CD4-positive, alpha-beta T cell treated with Interferon gamma for 1 hour (primary cell): ENCODE measurements at places on chromosomes 2 and 18.

- DNase-seq, result no peak
Observed at GRCh38 chr2:146666340-146666739, 1178.5 kb upstream of the ACVR2A start.

DNA sequence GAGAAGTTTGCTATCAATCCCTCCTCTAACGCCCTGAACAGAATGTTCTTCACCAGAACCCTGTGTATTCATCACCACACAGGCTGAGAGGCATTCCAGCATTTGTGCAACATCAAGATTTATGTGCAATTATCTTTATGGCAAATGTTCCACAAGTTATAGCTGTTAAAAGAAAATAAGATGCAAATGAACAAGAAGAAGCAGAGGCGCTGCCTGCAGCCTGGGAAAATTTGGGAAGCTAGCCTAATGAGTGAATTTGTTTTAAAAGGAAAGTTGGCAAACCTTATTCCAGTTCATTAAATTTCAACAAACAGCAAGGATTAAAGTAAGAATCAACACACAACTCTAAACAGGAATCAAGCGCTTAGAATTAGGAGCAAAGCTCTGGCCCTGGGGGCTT, 5.3 kb downstream of the TPO start:
- DNase-seq, result no peak

DNA sequence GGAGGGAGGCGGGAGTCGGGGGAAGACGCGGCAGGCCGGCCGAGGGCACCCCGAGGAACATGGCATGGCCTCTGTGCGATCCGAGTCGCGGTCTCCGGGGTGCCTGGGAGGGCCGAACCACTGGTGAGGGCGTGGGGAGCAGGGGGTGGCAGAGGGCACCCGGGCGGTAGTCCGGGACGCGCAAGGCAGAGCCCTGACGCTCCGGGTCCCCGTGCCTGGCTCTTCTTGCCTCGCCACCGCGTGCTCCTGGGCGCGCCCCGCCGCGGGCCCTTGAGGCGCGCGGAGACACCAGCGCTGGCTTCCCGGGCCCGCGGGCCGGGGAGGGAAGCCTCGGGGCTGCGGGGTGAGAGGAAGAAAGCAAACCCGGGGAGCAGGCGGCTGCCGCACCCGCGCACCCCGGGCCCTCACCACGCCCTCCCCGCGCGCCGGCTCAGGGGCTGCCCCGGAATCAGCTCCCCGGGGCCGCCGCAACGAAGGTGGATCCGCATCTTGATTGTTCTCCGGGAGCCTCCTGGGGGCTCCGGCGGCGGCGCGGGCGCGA, 4.3 kb downstream of the SOX11 start:
- no peak for DNase-seq

DNA sequence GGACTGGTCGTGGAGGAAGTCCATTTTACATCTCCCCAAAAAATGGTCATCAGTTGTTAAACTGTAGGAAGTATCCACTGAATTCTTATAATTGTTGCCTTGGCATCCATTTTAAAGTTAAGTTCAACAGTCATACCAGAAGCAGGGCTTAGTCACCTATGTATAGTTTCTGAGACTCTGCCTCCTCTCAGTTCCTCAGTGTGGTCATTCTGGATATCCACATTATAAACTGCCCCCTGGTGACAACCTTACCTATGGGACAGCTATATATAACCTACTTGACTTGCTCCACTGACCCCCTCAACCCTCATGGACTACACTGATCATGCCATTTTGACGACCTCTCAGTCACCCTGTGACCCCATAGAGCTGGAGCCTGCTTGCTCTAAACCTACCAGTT, 617.0 kb downstream of the LRP1B start:
- DNase-seq, result no peak

DNA sequence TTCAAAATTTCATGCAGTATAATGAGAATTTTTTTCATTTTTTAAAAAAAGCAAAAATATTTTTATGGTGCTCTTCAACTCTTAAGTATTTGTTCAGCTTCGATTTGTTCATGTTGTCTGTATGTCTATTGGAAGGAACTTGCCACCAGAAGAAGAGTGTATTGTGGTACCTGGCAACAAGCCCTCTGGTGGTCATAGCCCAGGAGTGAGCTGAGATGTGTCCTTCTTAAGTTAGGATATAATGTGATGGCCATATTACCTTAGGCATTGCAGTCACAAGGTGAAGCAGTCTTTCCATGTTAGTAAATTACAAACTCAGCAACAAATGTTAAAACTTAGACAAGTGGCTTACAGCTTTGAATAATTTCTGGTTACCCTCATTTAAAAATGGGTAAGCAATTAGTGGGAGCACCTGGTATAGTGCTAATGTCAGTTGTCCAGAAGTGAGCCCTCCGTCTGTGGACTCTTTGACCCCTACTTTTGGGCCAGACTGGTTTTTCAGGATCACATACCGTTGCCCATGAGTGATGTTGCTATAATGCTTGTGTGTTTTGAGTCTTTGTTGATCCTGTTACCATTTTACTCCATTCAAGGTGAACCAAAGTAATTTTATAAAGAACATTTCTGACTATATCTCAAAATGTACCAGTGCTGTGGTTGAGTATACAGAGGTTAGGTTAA, 57.4 kb downstream of the MYO1B start:
- DNase-seq, result peak; percentile 9

- peak; percentile 42 for DNase-seq
Observed at GRCh38 chr18:3595369-3596273, 145.6 kb downstream of the TGIF1 start.

DNA sequence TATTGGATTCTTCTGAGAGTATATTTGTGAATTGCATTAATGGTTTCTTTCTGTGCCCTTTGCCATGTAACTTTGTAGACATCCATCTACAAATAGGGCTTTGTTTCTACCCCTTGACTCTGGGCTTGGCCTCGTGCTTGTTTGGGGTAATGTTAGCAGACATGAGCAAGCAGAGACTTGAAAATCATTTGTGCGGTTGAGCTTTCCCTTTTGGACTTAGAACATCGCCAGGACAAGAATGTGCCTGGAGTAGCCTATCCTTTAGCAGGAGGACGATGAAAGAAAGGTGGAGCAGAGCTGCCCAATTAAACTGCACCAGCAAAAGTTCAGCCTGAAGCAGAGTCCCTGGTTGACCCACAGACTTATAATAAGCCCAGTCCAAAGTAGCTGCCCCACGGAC, 785.9 kb downstream of the EPHA4 start:
- no peak for DNase-seq

DNA sequence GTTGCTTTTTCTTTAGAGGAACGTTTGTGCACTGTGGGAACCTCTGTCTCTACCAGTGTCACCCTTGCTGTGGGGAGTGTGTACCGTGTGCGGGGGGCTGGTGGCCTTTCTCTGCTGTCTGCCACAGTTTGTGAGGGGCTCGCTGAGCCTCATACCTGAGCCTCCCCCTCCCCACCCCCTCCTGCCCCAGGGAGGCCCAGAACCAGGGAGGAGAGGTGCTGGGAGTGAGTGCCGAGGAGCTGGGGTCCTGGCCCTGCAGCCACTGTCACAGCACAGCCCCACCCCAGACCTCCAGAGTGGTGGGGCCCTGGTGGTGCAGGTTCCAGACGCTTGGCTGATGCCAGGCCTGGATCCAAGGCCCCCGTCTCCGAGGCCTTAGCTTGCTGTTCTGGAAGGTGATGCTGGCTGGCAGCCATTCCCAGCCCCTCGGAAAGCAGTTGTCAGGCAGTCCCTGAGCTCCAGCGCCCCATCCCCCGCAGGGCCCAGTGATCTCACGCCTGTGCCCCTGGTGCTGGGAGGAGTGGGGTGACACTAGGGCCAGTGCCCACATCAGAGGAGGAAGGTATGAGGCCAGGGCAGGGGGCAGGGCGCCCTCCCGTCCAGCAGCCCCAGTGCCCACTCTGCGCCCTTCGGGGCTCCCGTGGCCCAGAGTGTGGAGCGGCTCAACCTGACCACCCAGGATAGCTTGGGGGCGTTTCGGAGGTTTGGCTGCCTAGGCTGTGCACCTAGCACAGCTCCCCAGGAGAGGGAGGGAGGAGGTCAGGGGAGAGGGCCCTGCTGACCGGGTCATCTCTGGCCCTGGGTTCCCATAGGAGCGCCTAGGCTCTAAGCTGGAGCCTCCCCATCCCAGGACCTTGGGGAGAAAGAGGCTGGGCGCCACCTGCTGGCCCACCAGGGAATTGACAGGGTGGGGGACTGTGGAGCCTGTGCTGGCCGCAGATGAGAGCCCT, 53.0 kb upstream of the ALPP start:
- DNase-seq, result peak; percentile 53

- DNase-seq, result no peak
Observed at GRCh38 chr2:65103013-65103715, 26.7 kb downstream of the RAB1A start.

- no peak for DNase-seq
Observed at GRCh38 chr2:158989165-158989564, 20.7 kb downstream of the TANC1 start.

- DNase-seq, result peak; percentile 43
Observed at GRCh38 chr2:174603280-174603679, 5.7 kb upstream of the WIPF1 start.

GRCh38 chr2:150144546-150145298, 342.7 kb downstream of the RND3 start:
- no peak for DNase-seq

- DNase-seq, result no peak
Observed at GRCh38 chr2:178426388-178426787, 24.6 kb downstream of the PRKRA start.

DNA sequence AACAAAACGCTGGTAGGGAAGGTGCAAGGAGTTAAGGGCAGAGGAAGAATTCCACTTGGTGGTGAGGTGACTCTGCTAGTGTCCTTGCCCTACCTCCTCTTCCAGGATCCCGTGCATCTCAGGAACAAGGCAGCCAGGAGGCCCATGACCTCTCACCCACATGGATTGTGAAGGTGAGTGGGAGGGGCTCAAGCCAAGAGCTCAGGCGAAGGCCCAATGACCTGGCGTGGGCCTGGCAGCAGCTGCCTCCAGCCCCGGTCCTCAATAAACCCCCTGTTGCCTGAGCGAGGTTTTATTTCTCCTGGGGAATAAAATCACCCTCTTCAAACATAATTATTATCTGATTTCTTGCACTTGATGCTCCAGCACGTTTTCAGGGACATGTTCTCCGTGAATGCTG, 28.2 kb downstream of the LAMA1 start:
- no peak for DNase-seq

DNA sequence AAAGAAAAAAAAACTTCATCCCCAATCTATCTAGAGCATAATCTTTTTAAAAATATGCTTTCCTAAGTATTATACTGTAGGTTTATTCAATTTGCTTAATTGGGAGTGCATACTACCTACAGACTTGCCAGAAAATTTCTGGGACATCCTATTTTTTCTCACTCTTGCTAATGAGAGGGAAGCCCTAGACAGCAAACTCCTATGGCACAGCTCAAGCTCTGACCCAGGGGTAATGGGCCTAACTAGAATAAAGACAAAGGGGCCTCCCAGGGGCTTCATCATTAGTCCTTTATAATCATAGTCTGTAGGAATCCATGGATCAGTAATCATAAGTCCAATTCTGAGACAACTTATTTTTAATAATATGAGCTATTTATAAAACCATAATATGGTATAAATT, 142.6 kb upstream of the ITGA4 start:
- no peak for DNase-seq

DNA sequence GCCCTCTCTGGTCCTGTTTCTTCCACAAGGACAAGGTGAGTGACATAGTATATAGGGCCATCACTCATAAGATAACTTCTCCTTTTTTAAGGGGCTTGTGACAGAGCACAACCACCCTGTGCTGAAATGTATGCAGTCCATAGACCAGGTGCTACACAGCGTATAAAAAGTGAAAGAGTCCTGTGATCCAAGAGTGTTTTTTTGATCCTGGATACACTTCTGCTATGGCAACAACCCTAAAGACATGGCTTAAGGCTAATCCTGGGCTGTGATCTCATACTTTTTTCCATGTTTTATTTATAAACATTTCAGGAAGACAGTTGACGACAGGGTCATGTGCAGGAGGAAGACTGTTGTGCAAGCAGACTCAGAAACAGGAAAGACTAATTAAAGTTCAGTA, 400.5 kb upstream of the TCF4 start:
- DNase-seq, result no peak

- DNase-seq, result no peak
Observed at GRCh38 chr2:134276381-134277172, 22.7 kb downstream of the MGAT5 start.

- no peak for DNase-seq
Observed at GRCh38 chr2:190837420-190837819, 43.2 kb upstream of the GLS start.

- DNase-seq, result no peak
Observed at GRCh38 chr18:74411475-74411874, 45.6 kb downstream of the DIPK1C start.

GRCh38 chr18:36403896-36404820, 106.6 kb downstream of the FHOD3 start:
- DNase-seq, result no peak

- no peak for DNase-seq
Observed at GRCh38 chr18:12422936-12423335, 15.2 kb downstream of the PRELID3A start.

DNA sequence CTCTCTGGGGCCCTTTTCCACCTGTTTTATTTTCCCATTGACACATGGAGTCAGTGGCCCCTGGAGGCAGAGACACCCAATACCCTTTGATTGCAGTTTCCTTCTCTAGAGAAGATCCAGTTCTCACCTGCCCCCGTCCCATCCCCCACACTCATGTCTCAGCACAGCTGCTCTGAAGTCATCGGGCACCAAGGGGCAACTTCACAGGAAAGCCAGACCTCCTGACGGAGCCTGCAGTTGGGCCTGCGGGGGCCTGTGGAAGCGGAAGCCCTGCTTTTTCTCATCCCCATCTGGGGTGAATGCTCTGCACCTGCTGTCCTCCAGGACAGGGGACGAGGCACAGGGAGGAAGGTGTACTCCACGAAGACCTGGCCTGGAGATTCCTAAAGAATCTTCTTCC, 308.3 kb upstream of the EPAS1 start:
- DNase-seq, result no peak

- DNase-seq, result no peak
Observed at GRCh38 chr2:54995553-54995952, 54.7 kb downstream of the RTN4 start.

- no peak for DNase-seq
Observed at GRCh38 chr2:28927878-28928277, 33.4 kb downstream of the WDR43 start.

DNA sequence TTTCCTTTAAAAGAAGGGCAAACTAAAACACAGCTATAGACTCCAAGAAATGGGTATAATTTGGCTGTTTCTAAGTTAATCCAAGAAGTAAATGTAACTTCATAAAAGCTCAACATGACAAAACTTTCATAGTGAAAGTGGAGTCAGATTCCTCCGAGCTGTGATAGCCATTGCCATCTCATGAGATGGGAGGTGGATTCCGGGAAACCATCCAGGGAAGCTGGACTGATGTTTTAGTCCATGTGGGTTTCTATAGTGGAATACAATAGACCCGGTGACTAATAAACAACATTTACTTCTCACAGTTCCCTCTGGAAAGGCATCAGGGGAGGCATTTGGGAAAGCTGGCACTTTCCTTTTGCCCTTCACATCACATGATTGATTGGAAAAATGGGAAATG, 10.0 kb upstream of the LAPTM4A start:
- no peak for DNase-seq

DNA sequence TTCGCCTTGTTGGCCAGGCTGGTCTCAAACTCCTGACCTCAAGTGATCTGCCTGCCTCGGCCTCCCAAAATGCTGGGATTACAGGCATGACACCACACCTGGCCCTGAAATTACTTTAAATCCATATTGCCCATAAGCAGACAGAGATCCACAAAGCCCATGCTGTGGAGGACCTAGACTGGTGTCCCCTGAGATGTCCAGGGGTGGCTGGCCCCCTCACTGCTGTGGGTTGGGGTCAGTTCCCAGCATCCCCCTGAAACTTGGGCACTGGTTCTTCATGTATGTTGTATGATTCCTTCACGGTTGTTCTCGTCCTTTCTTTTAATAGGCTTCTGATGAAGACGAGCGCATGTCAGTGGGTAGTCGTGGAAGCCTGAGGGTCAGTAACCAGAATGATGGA, 78.1 kb upstream of the RBM44 start:
- no peak for DNase-seq
